Cardiac septum (tissue), 1 donor: ENCODE measurements at places on chromosomes 2 and 18. TPM values are rescaled to one million over a fixed set of nuclear protein-coding genes. Genes with fewer than 3 reads are reported as not detected.
A peak's percentile ranks its signal among the peaks of the same experiment; 100 is the strongest.

The LRRC30 gene
- total RNA-seq: not detected

The EML6 gene
- total RNA-seq: 0.83 TPM

The FRZB gene
- total RNA-seq: 4.3 TPM

DNA sequence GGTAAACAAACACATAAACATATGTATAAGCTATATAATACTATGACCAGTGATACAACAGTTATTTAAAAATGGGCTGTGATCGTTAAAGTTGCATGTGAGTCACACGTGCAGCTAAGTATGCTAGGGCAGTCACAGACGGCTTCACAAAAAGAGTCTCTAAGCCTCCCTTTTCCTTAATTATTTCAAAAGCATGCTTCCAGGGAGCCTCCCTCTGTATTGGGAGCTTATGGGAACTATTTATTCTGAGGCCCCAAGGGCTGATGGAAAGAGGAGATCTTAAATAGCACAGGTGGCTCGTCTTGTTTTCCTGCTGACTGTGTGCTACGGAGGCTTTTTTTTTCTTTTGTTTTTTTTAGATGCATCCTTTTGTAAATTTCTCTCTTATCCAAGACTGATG, 94.3 kb downstream of the ADCYAP1 start:
- DNase-seq: no peak

DNA sequence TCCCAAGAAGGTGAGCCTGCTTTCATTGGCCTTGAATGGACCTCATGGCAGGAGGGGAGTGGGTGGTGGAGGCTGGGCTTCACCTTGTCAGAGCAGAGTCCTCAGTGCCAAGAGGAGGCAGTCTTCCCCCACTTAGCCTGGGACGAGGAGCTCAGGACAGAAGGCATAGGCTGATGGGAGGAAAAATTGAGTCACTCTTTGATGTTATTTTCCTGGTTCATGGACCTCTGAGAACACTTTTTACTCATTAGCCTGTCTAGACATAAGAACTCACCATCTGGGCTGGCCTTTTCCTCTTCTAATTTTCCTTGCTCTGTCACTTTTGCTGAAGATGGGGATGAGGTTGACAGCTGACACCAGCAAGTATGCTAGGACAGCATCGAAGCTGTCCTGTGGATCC, 225.7 kb upstream of the TNP1 start:
- DNase-seq: no peak

- no peak for DNase-seq
These were observed 131.7 kb downstream of the MYCN start for GRCh38 chr2:16071865-16072637.

- no peak for DNase-seq
These were observed 57.6 kb downstream of the DOCK10 start for GRCh38 chr2:224984637-224985036.

DNA sequence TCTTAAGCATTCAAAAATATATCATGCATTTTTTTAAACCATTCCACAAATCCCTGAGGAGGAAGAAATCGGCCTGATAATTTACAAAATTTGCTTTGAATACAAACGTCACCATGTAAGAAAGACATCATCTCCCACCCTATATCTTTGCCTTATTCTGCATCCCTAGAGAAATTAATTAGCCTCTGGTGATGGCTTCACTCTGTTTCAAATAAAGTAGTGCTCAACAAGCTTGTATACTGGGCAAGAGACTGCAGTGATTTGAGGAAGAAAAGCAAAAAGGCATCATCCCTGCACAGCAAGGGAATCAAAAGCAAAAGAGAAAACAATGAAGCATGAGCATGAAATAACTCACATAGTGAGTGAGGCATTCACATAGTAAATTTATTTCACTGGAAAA, 375.5 kb downstream of the CDH7 start:
- no peak for DNase-seq

- DNase-seq: no peak
These were observed 35.9 kb upstream of the MGAT5 start for GRCh38 chr2:134217924-134218323.

DNA sequence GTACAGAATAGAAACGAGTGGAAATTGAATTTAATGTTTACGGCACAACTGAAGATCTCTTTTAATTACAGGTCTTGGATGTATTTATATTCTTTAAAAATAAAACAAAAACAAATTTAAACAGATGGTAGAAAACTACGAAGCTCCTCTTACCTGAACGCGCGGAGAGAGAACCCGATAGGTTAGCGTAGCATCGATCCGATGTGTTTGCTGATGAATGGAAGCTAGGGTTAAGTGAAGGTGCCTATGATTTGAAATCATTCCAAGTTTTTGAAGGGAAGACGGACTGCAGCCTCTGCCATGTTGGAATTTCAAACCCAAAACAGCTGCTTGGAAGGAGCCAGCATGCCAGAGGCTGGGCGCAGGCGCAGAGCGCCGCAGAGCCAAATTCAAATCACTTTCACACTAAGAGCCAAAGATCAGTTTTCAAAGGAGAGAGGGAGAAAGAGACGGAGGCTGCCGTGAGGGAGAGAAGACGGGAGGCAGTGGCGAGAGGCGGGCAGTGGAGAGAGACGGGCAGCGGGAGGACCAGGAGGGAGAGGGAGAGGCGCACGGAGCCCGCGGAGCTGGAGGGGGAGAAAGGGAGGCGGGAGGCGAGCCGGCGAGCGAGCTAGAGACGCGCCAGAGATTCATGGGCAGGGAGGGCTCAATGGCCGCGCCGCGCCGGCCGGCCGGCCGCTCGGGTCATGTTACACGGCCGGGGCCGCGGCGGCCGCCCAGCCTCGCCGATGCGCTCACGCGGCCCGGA, at the start of gene FIGN:
Gene FIGN, minus strand, starts transcription at position 324 of the 748 bp plus-strand sequence. CDS start 1,081 bp downstream, outside the sequence.
- peak; percentile 86 for DNase-seq

GRCh38 chr2:11077411-11077810, 77.9 kb upstream of the SLC66A3 start:
- DNase-seq: no peak

DNA sequence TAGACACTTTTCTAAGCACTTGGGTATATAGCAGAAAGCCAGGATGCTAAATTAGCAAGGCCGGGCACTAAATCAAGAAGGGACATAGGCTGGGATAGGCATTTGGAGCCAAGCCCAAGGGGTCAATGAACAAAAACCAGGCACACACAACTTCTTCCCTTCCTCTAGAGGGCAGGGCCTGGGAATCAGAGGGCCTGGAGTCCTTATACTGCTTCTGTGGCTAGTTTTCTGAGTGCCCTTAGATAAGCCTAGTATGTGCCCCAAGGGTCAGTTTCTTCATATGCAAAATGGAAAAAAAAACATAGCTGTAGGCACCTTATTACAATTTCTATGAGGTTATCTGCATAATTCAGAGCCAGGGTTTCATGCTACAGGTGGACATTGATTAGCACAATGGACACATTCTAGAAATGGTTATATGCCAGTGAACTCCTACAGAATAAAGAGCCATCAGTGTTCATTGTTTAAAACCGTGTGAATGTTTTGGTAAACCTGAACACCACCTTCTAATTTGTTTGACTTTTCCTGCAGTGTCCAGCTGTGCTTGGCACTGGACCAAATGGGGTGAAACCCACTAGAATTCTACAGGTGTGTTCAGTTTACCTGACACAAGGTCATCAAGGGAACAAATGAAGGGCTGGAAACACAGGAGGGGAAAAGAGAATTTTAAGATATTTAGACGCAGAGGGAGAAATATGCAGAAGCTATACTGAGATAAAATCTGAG, 49.6 kb downstream of the PAX8 start:
- no peak for DNase-seq

DNA sequence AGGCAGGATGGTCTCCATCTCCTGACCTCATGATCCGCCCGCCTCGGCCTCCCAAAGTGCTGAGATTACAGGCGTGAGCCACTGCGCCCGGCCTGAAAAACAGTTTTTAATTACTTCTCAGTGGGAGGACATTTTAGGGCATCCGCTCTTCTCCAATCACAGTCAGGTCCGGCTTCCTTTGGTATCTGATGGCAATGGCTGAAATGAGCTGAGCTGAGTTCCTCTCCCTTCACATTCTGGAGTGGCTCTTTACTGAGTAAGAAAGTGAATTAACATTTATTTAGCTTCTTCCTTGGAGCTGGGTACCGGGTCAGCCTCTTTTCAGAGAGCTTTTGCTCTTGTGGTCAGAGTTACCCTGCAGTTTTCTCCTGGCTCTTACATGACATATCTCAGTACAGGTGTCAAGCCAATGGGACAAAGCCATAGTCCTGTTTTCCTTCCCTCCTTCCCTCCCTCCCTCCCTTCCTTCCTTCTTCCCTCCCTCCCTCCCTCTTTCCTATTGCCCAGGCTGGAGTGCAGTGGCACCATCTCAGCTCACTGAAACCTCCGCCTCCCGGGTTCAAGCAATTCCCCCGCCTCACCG, 1.1 kb upstream of the TTC27 start:
- DNase-seq: no peak

- no peak for DNase-seq
These were observed 300.1 kb upstream of the RND3 start for GRCh38 chr2:150787353-150788093.

DNA sequence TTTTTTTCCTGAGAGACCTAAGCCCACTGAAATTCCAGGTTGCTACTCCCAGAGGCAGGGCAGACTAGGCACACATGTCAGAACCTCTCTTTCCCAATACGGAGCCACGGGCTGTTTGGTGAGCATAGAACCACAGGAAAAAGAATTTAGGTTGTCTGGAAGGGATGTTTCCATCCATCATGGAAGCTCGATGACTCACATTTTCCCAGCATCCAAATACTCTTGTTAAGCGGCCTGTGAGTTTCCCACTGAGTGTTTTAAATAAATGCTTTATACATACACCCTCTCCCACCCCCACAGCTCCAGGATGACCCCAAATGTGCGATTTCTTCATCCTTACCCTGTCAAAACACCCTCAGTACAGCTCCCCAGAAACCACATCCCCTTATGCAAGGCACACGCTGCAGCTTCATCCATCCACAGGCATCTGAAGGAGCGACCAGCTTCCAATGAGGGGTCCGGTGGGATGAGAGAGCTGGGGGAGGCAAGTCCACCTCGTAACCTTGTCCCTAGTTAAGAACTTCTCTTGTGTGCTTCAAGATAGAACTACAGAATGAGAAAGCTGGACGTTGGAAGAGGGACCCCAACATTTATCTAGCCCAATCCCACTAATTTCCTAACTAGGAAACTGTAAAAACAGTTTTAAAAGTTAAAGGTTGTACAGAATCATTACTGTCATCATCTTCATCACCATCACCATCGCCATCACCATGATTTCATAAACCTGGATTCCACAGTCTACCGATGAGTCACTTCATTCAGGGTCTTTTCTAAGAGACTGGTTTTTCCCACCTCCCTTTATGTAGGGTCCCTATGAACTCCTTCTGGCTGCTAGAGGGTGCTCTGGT, 63.5 kb upstream of the FZD7 start:
- no peak for DNase-seq

GRCh38 chr2:25548601-25549000, 124.8 kb downstream of the DTNB start:
- DNase-seq: no peak

DNA sequence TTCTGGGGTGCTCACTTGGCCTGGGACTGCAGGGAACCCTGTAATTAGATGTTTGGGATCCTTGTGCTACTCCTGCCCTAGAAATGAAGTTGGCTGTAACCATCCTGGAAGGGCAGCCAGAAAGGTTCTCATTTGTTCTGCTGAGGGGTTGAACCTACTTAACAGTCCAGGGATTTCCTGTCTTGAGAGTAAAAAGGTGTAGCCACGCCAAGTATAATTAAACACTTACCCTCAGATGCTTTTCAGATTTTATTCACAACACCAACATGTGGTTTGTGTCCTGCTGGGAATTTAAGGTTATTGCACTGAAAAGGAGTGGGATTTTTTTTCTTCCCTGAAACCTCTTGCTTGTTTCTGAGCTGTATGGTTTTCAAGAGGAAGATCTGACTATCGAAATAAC, 222.4 kb upstream of the APCDD1 start:
- no peak for DNase-seq

DNA sequence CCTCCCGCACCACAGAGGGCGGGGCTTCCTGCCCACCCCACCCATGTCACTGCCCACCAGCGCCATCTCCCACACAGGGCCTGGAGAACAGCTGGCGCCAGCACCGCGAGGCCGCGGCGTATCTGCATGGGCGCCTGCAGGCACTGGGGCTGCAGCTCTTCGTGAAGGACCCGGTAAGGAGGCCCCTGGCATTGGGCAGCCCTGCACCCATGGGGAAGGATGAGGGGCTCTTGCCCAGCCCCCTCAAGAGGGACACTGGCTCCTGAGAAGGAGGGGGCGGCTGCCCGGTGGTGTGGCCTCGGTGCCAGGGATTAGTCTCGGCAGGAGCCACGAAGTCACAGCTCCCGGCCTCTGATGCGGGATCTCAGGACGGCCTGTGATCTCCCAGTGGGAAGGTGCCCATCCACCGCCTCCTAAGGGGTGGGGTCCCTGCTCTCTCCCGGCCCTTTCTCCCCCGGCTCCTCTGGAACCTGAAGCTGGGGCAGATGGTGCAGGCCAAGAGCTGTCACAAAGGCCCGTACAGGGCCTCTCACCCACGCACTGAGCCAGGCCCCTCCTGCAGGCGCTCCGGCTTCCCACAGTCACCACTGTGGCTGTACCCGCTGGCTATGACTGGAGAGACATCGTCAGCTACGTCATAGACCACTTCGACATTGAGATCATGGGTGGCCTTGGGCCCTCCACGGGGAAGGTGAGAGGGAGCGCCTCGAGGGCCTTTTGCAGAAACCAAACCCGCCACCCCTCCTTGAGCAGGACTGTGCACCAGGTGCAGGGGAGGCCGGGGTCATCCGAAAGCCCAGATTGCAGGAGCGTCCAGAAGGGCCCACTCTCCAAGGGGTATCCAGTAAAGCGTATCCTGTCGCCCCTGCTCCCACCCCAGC, 9.1 kb downstream of the AGXT start:
- DNase-seq: no peak

DNA sequence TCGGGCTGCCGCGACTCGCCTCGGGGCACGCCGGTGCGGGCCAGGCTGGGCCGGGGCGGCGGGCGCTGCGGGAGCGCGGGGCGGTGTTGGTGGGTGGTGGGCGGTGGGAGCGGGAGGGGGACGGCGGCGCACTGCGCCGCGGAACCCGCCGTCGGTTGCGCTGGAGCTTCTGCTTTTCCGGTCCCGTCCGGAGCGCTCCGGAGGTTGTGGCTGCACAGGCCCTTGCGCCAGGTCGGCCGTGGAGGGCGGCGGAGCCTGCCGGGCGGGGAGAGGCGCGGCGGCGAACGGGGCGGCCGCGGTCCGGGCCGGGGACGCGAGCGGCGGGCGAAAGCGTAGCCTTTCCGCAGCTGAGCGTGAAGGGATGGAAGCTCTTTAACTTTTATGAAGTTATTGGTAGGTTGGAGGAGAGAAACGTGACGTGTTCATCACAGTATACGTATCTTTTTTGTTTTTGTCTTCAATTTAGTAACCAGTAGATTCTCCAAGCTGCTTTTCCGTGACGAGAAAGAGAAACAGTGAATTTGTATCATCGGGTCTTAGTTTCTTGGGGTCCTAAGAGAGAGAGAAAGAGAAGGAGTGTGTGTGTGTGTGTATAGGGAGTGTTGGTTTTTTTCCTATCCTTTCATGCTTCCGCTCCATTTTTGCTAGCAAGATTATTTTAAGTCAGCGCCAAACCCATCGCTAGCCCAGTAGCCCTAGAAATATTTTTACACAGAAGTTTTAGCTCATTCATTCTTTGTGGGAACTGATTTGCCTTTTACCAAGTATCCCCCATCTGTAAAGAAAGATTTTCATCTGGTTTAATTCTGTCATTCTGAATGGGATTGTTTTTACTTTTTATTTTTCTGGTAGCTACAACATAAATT, 535 bp downstream of the ATG4B start:
- no peak for DNase-seq
